ENCODE measurements at places on chromosomes 13 and 19.

GRCh38 chr19:39137131-39137530 is 11.5 kb downstream of the PAK4 start:
- no peak for DNase-seq

DNA sequence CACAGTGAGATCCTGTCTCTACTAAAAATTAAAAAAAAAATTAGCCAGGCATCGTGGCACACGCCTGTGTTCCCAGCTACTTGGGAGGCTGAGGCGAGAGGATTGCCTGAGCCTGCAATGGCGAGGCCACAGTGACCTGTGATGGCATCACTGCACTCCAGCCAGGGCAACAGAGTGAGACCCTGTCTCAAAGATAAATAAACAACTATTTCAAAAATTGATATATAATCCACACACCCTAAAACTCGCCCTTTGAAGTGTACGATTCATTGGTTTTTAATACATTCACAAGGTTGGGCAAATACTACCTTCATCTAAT is 12.1 kb upstream of the TICAM1 start:
- no peak for DNase-seq

DNA sequence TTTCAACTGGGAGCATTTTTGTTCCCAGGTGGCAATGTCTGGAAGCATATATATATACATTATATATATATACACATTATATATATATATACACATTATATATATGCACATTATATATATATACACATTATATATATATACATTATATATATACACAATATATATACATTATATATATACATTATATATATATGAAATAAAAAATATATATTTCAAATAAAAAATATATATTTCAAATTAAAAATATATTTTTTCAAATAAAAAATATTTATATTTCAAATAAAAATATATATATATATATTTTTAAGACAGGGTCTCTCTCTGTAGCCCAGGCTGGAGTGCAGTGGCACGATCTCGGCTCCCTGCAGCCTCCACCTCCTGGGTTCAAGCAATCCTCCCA is 61.5 kb downstream of the ADGRE1 start:
- no peak for DNase-seq

- no peak for DNase-seq
These were observed 18.4 kb downstream of the CPB2 start for GRCh38 chr13:46086421-46086922.
